Prostate gland (tissue), 2 donors: ENCODE measurements at places on chromosomes 2 and 18. TPM values are rescaled to one million over a fixed set of nuclear protein-coding genes. Genes with fewer than 3 reads are reported as not detected.

Gene UGT1A5
- total RNA-seq = not detected

Gene CYP1B1
- 19.4 TPM for total RNA-seq

GRCh38 chr2:109563288-109563687 is 50.5 kb downstream of the SEPTIN10 start:
- no peaks in the 10 kb centered on the region for H3K36me3 ChIP-seq
- no peaks in the 10 kb centered on the region for H3K4me1 ChIP-seq
- no peak for DNase-seq
- H3K27me3 ChIP-seq = no peaks in the 10 kb centered on the region

GRCh38 chr2:69741575-69742321 is at the start of gene ANXA4:
Gene ANXA4, plus strand, starts transcription at chr2:69742134. Its CDS starts 39,432 bp downstream, at chr2:69781566.
- peak within 1 kb of the TSS; percentile 98 for H3K27ac ChIP-seq
- peaks cover 6% of the 10 kb centered on the region for H3K4me1 ChIP-seq
- H3K27me3 ChIP-seq = no peaks in the 10 kb centered on the region
- H3K4me3 ChIP-seq = peak within 1 kb of the TSS; percentile 73
